ENCODE measurements at places on chromosomes 5 and 9. TPM values are rescaled to one million over a fixed set of nuclear protein-coding genes. Genes with fewer than 3 reads are reported as not detected.

CER1 gene
- not detected for total RNA-seq

PTGDS gene
- 6.0 TPM for total RNA-seq

DNAJB5 gene
- 8.0 TPM for total RNA-seq

PLPPR1 gene
- total RNA-seq = not detected

DNAI1 gene
- total RNA-seq = not detected

FAM13B gene
- total RNA-seq = 17.9 TPM

ENTREP1 gene
- under 0.01 TPM for total RNA-seq

WNT8A gene
- not detected for total RNA-seq

SOHLH1 gene
- total RNA-seq = not detected

TTC16 gene
- total RNA-seq = 0.16 TPM

RANBP17 gene
- 7.2 TPM for total RNA-seq

GBA2 gene
- total RNA-seq = 21.4 TPM

DDX4 gene
- total RNA-seq = not detected

SPATA31E1 gene
- total RNA-seq = not detected

AMBP gene
- total RNA-seq = 0.86 TPM

BNC2 gene
- total RNA-seq = 28.8 TPM

GAS1 gene
- total RNA-seq = 48.3 TPM

TRPM3 gene
- 0.32 TPM for total RNA-seq

OR1J1 gene
- not detected for total RNA-seq

CCDC192 gene
- not detected for total RNA-seq

CDC20B gene
- 0.09 TPM for total RNA-seq

CARD9 gene
- 0.79 TPM for total RNA-seq

TMEM252 gene
- not detected for total RNA-seq

NTNG2 gene
- 3.5 TPM for total RNA-seq

ZBTB6 gene
- 12.6 TPM for total RNA-seq

BTF3 gene
- total RNA-seq = 169 TPM

LTC4S gene
- total RNA-seq = 1.3 TPM

SYK gene
- total RNA-seq = under 0.01 TPM

DCAF12 gene
- 4.7 TPM for total RNA-seq

LHX3 gene
- not detected for total RNA-seq

SHISAL2B gene
- total RNA-seq = 0.16 TPM

SLC6A19 gene
- total RNA-seq = not detected

HTR1A gene
- not detected for total RNA-seq
